ENCODE measurements at places on chromosomes 11 and 22.

DNA sequence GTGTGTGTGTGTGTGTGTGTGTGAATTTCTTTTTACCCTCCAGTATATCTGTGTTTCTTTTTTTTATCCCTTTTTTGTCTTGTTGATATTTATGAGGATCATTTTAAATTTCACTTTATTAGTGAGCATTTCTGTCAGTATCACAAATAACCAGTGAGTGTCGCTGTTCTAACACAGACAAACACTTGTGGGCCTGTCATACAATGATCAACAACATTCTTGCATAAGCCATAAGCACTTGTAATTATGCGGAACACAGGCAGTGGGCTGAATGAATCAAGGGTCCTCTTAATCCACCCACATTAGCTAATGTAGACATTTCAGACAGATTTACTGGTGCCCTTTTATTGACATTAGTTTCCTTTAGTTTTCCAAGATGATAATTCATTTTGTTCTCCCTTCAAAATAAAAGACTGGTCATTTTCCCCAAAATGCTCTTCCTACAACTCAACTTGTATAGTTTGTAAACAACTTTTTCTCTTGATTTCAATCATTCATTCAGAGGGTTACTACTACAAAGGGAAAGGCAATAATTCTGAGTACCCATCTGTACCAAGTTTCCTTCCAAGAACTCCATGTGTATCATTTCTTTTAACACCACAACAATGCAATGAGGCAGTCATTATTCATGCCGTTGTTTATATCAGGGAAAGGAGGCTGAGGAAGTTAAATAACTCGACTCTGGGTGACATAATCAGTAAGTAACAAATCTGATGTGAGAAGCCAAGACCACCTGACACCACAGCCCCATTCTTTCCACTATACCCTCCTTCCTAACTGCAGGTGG lies 34.5 kb upstream of the ANO3 start:
- peak; percentile 66 for DNase-seq

DNA sequence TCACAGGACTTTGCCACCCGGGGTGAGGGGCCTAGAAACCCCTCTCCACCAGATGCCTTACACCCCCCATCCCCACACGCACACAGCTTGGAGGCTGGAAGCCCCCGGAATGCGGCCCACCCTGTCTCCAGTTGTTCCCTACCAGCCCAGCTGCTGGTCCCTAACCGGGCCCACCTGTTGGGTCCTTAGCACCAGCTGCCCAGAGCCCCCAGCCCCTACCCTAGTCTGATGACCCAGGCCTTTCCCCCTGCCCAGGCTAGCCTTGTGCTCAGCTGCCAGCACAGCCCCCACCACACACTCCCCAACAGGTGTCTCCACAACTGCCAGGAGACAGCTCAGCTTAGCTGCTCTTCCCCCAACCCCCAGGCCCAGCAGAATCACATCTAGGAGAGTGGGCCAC lies 67.1 kb downstream of the CDKN1C start:
- DNase-seq, result no peak

GRCh38 chr11:133921513-133921912 lies 35.3 kb downstream of the IGSF9B start:
- DNase-seq, result no peak

- no peak for DNase-seq
Observed at GRCh38 chr11:8656291-8656690, 26.2 kb downstream of the TRIM66 start.

DNA sequence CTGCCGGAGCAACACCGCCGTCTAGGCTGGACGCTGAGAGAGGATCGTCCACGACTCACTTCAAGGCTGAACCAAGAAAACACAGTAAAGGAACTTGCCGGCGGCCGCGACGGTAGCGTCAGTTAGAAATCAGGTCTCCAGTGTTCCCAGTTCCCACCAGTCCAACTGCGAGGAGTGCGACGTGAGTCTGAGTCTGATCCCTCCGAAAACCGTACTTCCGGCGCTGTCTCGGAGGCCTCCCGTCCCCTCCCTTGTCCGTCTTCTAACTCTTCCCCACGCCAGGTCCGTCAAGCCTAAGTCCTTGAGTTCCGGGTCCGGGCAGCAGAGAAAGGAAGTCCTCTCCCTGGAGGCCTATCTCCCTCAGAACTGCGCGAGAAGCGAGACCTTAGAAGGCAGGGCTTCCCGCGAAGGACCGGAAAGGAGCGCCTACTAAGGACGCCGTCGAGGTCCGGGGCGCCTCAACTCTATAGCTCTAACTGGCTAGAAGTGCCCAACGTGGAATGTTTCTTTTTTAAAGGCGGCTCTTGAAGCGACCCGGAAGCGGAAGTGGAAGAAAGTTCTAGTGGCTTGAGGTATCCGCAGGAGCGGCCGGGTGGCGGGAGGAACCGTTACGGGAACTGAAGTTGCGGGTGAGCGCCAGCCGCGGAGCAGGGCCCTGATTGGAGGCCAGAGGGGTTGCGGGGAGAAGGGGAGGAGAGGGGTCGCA lies at the start of the genes BANF1 and EIF1AD:
Gene BANF1, plus strand, starts transcription at position 562 of the 706 bp plus-strand sequence. CDS start 748 bp downstream, outside the sequence.
Gene EIF1AD, minus strand, starts transcription at position 216 of the 706 bp plus-strand sequence. CDS start 1,768 bp downstream, outside the sequence.
- DNase-seq, result peak; percentile 99

- DNase-seq, result no peak
Observed at GRCh38 chr11:121587182-121587581, 134.4 kb upstream of the SORL1-AS1 start.

GRCh38 chr22:19566279-19567156 lies 42.3 kb upstream of the CLDN5 start:
- DNase-seq, result no peak

- no peak for DNase-seq
Observed at GRCh38 chr11:68314203-68315170, 2.1 kb downstream of the LRP5 start.

GRCh38 chr11:45332276-45332934 lies 46.3 kb upstream of the SYT13 start:
- no peak for DNase-seq

DNA sequence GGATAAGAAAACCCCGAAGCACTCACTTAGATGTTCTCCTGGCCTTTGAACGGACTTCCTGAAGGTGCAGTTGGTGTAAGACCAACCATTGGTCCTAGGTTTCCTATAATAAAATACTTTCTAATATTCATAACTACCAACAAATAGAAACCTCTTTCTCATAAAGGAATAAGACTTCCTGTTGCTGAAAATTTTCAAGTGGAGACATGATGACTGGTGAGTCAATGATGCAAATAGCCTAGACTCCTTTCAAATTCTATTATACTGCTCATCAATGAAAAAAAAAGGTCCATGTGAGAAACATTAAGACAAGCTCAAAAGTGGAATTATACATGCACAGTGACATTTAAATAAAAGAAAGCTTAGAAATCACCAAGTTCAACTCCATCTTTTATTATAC lies 862.8 kb downstream of the FAM181B start:
- DNase-seq, result no peak

- DNase-seq, result peak; percentile 51
Observed at GRCh38 chr11:109707411-109707810, 285.4 kb downstream of the C11orf87 start.

GRCh38 chr22:30882974-30883533 lies 85.5 kb downstream of the MORC2 start:
- no peak for DNase-seq

DNA sequence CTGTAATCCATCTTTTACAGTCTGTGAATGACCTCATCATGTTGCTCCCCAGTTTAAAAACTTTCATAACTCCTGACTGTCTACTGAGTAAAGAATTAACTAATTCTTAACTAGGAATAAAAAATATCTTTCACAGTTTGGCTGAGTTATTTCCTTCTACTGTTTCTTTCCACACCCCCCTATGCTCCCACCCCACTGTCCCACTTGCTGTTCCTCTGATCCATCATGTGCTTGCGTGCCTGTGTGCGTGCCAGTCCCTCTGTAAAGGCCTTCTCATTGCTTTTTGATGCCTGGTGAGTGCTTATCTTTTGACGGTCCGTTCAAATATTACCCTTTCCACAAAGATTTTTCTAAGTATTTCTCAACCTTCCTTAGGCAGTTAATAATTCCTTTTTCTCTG lies 55.6 kb downstream of the ATG16L2 start:
- no peak for DNase-seq

- DNase-seq, result no peak
Observed at GRCh38 chr11:56923116-56923515, 65.6 kb upstream of the OR5AK2 start.

- DNase-seq, result no peak
Observed at GRCh38 chr11:83002053-83002452, 69.6 kb downstream of the RAB30 start.

DNA sequence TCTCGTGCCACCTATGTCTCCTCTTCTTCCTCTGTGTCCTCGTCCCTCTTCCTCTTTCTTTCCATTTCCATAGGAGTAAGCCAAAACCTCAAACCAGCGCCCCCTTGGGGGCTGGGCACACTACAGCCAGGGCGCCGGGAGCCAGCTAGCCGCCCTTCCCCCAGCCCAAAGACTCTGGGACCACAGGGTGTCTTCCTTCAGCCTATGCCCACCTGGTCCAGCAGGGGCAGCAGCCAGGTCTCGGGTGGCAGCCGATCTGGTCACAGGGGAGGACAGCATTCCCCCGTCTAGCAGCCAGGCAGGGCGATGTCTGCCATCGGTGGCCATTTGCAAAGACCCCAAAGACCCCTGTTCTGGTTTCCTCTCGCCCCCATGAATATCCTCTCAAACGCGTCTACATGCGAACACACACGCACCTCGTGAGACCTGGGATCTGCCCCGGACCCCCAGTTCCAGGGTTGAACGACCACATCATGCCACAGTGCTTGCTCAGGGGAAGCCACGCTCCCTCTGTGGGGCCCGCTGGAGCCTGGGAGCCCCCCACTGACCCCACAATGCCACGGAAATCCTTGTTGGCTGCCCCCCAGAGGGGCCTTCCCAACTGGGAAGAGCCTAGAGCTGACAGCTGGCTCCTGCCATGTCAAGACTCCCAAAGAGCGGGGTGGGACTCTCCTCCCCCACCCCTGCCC lies 546.0 kb upstream of the CCDC179 start:
- DNase-seq, result no peak

DNA sequence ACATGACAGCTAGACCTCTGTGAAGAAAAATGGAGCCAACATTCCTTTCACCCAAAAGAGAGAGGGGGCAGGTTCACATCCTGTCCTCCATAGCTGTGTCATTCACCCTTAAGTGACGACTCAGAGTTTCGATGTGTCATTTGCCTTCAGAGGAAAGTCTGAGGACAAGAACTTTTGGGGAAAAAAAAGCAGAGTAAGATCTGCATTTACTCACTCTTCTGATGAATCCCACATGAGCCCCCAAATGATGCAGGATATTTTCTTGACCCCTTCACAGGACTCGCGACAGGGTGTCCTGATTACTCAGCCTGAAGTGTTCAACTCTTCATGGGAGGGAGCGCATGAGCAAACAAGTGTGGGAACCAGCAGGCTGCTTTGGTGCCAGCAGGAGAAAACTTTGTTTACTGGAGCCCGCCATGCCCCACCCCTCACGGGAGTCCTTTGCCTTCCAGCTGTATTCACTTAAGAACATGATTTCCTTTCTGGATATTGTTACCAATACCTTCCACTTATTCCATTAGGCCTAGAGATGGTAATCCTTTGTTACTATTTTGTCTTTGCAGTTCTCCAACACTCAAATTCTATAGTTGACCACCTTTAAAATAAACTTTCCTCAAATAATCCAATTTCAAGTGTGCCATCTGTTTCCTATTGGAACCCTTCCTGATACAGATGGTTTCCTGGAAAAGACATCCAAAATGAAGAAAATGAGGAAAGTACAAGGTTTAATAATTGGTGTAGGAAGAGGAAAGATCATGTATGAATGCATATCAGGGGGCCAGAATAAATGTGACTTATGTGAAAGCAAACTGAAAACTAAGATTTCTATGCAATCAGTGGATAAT lies 729.8 kb downstream of the FAM181B start:
- no peak for DNase-seq

DNA sequence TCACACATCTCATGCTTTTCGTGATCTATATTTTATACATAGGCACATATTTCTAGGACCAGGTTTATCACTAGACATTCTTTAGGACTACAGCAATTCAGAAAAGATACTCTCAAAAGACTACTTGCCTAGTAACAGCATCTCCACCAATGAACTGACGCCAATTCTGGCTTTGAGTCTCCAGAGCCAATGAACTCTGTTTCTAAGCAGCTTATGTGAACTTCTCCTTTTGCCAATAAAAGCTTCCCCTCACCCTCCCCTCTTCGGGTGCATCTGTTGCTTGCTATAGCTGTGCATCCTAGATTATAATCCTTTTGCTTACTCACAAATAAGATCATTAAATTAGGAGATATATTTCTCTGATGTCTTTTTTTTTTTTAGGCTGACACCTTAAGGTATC lies 11.4 kb upstream of the ANKK1 start:
- peak; percentile 53 for DNase-seq
